Brain microvascular endothelial cell (primary cell): ENCODE measurements at places on chromosomes 2 and 18.
A peak's percentile ranks its signal among the peaks of the same experiment; 100 is the strongest.

- peak; percentile 52 for DNase-seq
Observed at GRCh38 chr18:49768051-49768391, 45.3 kb downstream of the ACAA2 start.

- no peak for DNase-seq
Observed at GRCh38 chr2:64987956-64988419, 1.2 kb upstream of the SLC1A4 start.

DNA sequence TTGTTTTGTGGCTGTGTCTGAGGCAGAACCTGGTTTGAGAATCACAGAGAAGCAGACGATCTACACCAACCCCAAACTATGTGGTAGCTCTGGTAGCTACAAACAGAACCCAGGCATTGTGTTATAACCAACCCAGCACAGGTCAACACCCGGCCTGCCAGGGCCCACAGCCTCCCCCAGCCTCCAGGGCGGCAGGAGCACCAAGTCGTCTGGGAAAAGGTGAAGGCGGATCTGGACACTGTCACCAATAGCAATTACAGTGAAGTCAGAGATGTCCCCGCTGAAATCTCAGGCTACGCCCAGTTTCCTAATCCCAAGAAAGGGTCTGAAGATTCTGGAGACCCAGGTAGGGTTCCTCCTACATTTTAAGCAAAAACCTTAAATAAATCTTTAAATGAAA, 3.6 kb downstream of the HJURP start:
- DNase-seq, result no peak

GRCh38 chr18:39788383-39788782, 2166.7 kb upstream of the PIK3C3 start:
- no peak for DNase-seq

DNA sequence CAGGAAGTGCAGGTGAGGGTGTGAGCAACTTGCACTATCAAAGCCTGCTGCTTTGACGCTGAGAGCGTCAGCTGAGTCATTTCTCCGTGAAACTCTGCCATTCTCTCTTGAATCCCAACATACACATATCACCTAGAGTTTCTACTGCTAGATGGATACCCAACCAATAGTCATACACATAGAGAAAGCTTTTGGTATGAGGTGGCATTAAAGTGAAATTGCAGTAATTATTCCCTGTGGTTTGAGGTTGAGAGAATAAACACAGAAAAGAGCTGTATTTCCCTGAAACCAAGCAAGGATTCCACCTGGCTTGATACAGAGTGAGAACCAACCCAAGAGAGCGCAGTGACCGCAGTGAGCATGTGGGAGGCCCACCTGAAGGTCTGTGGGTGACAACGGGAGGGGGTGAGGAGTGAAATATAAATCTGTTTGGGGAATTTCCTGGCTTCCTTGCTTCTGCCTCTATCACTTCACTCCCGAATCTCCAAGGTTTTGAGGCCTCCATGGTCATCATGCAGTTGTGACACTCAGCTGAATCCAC, 28.8 kb upstream of the TMEM18 start:
- no peak for DNase-seq

GRCh38 chr2:138622613-138623012, 121.0 kb downstream of the SPOPL start:
- no peak for DNase-seq

DNA sequence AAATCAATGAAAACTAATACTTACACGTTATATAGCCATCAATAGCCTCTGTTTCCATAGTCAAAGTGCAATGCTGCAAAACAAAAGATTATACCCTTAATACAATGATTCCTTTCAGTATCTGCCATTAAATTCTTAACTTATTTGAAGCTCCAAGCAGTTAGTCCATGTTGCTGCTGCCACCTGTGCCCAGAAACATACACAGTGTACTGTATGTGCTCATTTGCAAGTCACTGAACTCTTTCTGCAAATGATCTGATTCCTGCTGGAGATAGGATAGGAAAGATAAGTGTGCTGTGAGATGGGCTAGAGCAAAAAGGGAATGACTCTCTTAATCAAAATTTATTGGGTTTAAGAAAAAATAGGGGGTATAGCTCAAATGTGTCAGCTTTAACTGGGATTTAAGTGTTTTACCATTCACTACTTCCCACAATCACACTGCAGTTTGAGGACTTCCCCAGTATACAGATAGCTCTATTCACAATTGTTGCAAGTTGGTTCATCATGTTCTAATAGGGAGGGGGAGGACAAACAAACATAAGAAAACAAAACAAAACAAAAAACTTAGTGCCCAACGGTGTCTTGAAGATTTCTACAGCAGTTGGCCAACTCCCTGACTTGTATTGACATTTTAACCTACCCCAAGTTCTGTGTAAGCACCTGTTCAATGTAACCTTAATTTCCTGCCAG, 2.7 kb downstream of the IKZF2 start:
- DNase-seq, result no peak

DNA sequence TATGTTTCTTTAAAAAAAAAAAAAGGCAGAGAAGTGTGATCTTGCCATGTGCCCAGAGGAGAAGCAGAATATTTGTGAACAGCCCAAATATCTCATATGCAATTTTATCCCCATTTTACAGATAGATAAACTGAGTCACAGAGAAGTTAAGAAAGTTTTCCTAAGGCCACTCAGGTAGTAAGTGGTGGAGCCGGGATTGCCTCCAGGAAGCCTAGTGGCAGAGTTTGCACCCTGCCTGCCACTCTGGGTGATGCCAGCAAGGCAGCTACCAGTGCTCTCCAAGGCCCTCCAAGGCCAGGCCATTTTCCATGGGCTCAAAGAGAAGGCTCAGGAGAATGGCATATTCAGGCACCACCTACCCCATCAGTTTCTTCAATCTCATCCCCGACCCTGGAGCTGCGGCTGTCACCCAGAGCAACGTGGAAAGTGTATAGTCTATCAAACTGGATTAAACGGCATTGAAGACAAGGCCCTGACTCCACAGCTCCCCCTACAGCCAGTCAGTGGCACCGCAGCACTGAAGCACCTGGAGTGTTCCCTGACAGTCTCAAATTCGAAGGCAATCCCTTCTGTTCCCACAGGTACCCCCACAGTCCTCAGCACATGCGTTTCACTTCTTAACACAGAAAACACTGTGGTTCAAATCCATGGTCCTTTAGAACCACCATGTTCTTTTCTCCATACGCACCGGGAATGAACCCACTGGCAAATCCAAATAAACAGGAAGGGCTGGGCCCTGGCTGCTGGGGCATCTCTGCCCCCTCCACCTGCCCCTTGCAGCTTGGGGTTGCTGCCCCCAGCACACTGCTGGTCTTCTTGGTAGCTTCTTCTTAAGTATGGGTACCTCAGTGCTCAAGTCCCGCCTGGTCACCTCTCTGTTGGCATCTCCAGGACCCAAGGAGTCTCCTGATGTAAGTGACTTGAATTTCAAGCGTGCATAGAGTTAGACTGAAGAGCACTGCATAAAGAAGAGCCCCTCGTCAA, 175.3 kb downstream of the INHBB start:
- peak; percentile 27 for DNase-seq

DNA sequence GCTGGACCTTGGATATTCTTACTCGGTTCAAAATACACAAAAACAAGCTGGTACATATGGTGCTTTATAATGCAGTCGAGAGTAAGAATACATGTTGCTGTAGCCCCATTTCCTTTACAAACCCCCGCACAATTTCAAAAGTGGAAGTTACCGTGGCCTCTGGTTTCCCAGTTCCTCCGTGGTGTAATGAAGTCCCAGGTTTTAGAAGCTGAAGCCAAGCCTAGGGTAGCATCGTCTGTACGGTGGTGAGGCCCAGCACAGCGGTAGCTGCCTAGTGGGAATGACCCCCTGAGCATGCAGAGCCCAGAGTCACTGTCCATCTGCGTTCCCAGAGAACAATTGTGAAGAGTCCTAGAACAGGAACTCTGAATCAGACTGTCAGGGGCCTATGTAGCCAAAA, 171.8 kb downstream of the ASXL3 start:
- DNase-seq, result no peak

- DNase-seq, result no peak
Observed at GRCh38 chr2:32933756-32934095, 13.0 kb upstream of the LTBP1 start.

DNA sequence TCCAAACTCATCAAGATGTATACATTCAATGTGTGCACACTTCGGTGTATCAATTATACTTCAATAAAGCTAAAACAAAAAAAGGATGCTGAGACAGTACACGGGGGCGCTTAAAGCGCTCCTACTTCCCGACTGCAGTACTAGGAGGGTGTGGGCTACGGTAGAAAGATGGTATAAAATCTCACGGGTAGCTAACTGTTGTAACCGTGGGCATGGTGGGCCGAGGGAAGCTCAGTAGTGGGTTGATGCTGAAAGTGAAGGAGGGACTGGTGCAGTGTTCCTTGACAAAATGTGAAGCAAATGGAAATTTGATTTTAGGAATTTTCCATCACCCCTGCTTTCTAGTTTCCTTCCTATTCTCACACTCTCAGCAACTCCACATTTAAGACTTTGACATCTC, 42.6 kb upstream of the DARS1 start:
- no peak for DNase-seq

GRCh38 chr2:148989882-148990493, 48.5 kb upstream of the LYPD6B start:
- DNase-seq, result peak; percentile 78

DNA sequence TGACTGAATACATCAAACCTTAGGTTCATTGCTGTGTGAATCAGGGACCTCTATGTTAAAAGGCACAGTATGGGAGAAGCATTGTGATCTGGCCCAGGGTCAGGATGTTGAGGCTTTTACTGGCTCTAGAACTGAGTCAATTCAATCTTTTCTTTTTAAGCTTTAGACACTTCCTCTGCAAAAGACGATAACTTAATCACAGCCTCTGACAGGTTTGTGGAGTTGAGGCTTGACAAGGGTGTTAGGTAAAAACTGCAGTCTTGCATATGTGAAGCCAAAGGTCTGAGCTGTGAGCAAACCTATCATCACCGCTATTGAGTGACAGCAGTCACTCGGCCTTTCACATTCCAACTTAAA, 17.3 kb upstream of the ARHGAP25 start:
- DNase-seq, result no peak

DNA sequence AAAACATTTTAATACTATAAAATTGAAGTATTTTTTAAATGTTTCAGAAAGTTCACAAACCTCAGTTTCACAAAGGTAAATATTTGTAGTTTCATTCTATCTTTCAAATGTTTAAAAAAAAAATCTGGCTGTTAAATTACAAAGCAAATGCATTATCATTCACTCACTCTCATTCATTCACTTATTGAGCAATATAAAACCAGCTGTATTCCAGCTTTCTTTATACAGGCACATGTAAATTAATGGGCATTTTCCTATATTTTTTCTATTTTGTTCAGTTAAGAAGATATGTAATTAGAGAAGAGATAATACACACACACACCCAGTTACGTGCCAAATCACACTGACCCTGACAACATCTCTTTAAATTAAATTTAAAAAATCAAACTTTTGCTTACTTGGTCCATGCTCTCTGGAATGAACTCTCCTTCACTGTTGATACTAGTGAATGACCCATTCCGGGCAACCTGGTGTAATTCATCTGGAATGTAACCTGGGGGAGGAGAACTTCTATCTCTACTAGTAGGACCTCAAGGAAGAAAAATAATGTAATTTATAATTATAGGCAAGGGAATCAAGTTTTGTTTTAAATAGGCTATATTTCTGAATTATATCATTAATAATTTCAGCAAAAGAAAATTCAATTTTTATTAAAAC, 32.5 kb upstream of the ERCC3 start:
- no peak for DNase-seq

DNA sequence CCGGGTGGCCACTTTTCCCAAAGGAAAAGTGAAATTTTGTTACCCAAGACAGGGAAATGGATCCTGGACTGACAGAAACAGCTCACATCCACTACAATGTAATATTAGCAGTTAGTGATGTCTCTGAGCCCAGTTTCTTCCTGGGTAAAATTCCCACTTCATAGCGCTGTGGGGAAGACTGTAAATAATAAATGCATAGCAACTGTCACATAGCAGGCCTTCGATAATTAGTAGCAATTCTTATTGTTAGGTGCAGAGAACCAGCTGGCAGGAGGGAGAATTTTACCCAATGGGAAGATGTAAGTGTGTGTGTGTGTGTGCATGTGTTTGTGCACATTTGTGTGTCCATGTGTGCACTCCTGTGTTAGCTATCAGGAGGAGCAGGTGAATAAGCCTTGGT, 221.5 kb downstream of the SLC4A3 start:
- DNase-seq, result no peak

DNA sequence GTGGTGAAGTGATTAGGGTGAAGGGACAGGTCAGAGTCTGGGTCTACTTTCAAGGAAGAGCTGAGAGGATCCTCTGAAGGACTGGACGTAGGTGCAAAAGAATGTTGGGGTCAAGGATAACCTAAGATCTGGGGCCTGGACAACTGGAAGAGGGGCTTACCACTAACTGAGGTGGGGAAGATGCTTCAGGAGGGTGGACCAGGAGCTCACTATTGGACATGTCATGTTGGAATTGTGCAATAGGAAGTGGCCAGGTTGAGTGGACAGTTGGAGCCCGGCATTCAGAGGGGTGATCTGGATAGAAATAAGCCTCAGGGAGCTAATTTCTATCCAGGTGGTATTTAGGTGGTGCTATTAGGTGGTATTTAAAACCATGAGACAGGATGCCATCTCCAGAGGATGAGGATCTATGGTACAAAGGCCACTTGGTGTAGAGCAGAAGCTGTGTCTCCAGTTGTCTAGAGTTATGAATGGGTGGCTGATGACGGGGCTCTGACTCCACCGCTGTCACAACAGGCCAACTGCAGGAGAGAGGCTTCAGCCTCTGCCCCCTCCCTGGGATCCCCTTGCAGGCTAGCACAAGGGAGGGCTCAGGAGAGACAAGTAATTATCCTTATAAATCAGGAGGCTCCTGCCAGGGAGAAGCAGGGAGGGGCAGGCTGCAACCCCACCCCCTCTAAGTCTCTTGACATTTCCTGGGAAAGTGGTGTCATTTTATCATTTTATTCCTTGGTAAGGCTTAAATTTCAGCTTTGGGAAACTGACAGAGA, 158.0 kb downstream of the SMAD7 start:
- DNase-seq, result no peak

DNA sequence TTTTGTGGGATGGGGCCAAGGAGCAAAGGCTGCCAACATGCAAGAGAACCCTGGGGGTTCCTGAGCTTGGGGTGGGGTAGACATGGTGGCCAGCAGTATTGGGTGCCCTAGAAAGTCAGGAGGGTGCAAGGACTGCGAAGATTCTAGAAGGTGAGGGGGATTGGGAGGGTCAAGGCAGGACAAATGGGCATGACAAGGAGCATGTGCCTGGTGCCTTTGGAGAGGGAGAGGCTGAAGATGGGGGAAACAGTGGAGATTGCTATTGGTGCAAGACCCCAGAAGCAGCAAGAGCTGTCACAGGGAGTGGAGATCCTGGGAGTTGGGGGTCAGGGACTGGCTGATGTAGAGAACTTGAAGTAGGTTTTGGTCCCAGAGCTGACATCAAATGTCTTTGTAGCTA, 7.5 kb downstream of the B3GNT2 start:
- no peak for DNase-seq
